Lung (tissue), 17 donors: ENCODE measurements at places on chromosomes 12 and 14. TPM values are rescaled to one million over a fixed set of nuclear protein-coding genes. Genes with fewer than 3 reads are reported as not detected.

The TAS2R42 gene
- not detected for total RNA-seq

DNA sequence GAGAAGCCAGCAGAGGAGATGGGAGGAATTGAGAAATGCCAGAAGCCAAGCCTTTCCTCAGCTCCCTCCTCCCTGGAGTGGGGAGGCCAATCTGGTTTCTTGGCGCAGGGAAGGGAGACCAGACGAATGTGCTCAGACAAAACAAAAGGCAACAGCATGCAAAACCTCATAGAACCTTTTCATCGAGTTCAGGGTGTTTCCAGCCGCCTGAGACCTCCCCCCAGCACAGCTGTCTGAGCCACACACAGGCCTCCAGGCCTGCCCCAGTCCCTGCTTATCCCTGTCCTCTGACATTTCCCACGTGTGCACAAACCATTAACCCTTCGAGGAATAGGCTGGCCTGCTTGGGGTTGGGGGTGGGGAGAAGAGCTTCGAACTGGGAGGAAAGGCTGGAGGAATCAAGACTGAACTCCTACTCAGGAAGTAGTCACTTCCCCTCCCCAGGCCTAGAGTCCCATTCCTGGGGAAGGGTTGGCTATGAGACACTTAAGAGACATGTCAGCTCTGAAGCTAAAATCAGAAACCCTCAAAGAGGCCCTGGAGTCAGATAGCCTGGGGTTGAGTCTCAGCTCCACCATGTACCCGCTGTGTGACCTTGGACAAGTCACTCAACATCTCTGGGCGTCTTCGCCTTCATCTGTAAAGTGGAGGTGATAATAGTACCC, 10.7 kb downstream of the TBX3 start:
- DNase-seq: peak; percentile 98

DNA sequence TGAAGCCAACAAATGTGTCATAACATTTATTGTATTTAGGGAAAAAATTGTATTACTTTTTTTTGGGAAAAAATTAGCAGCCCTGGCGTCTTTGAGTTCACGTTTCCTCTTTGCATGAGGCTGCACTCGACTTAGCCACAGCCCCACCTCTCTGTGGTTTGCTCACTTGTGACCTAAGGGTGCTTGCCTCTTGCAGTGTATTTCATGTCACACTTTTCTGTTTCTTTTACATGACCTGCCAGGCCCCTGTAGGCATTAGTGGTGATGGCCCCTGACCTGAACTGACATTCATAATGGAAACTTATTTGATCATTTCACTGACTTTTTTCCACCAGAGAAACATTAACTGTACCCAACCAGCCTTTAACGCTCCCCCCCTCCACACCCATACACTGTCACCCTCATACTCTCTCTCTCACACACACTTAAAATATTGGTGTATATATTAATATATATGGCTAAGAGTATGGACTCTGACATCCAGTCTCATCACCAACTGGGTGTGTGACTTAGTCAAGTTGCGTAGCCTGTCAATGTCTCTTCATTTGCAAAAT, 122.9 kb downstream of the PRKCH start:
- no peak for DNase-seq

- DNase-seq: no peak
These were observed 18.6 kb downstream of the PELI2 start for GRCh38 chr14:56136571-56137452.

DNA sequence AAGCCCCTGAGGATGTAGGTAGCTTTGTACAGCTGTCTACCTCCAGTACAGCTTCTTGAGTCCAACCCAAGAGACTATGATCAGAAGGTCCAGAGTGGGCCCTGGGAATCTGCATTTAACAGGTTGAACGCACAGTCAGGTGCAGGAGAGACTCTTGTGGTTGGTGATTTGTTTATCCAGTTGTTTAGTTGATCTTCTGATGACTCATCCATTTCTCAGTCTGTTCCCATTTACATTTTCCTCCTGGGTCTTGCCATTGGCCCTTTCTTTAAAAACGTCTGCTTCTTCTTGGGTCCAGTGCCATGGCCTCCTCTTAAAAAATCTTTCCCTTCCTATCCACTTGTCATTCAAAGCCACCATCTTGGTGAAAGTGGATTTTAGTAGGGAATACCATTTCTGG, 734.2 kb downstream of the MED13L start:
- DNase-seq: no peak

DNA sequence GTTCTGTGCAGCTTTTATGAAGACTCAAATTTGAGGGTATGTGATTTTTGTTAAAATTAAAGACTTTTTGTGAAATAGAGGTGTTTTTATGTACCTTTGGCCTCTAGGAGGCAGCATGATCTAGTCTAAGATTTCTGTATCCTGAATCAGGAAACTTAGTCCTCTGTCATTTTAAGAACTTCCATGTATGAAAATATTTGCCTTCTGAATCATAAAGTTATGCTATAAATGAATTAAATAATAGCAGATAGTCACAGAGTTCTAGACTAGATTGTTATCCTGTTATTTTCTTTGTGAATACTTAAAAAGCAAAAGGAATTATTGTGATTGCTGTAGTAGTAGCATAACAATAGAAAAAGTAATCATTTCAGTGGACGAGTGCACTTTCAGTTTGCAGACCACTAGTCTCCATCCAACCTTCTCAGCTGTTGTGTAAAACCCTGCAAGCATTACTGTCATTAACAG, 56.3 kb downstream of the FGD4 start:
- DNase-seq: peak; percentile 88

DNA sequence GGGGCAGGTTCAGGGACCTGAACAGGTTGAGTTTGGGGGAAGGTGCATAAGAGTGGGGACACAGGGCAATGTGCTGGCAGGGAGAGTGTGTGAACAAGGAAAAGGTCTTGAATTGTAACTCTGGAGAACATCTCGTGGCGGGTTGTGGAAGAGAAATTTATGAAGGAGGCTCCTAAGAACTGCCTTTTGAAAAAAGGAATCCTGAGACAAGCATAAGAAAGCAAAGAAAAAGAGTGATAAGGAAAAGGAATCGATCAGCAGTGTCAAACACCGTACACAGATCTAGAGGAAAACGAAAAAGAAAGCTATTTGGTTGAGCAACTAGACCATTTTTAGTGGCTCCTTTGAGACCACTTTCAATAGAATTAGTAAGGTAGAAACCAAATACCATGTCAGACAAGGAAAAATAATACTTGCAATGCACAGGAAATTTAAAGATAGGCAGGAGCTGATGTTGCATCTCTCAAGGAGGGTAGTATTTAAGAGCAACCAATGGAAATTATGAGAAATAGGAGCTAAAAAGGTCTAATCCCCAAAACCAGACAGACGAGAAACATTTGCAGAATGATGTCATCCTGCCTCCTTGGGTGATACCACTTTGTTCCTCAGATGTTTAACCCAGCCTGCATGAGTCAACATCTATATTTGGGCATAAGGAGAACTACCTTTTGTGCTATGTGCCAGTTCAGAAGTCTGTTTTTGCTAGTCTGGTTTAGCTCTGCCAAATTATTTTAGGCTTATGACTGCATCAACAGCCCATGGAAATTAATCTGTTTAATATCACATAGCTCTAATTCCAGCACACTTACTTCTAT, 64.5 kb upstream of the STK38L start:
- peak; percentile 63 for DNase-seq

GRCh38 chr12:111195316-111195715, 173.6 kb downstream of the PHETA1 start:
- DNase-seq: no peak

DNA sequence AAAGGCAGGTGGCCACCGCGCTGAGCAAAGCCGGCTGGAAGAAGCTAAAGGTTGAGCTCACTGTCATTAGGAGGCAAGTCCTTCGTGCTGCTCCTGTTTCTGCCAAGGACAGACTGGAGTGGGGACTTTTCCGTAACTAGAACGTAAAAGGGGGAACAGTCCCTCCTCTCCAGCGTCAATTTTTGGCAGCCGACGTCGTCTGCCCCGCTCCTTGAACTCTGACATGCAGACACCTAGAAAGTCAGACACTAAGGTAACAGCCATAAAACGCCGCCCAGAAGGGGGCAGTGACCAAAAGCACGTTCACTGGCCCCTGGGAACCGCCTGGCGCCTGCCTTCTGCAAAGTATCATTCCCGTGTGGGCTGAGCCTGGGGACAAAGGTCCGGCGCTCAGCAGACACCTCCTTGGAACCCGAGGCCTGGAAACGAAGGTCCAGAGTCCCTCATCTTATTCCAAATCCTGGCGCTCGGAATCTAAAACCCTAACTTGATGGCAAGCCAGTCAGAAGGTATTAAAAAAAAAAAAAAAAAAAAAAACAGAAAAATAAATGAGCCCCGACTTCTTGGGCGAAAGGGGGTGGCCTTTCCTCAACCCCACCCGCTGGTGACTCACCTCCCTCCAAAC, 1.1 kb upstream of the LRP1 start:
- DNase-seq: peak; percentile 63

- DNase-seq: no peak
These were observed 188.1 kb downstream of the SLC5A8 start for GRCh38 chr12:101021911-101022388.
